ENCODE measurements at places on chromosomes 4 and X. TPM values are rescaled to one million over a fixed set of nuclear protein-coding genes. Genes with fewer than 3 reads are reported as not detected.

- DNase-seq: no peak
- H3K4me1 ChIP-seq: no peaks in the 10 kb centered on the region
- H3K27ac ChIP-seq: no peak overlapping the region
- H3K36me3 ChIP-seq: no peaks in the 10 kb centered on the region
These were observed 153.3 kb upstream of the TENT5D start for GRCh38 chrX:80266979-80267378.

DNA sequence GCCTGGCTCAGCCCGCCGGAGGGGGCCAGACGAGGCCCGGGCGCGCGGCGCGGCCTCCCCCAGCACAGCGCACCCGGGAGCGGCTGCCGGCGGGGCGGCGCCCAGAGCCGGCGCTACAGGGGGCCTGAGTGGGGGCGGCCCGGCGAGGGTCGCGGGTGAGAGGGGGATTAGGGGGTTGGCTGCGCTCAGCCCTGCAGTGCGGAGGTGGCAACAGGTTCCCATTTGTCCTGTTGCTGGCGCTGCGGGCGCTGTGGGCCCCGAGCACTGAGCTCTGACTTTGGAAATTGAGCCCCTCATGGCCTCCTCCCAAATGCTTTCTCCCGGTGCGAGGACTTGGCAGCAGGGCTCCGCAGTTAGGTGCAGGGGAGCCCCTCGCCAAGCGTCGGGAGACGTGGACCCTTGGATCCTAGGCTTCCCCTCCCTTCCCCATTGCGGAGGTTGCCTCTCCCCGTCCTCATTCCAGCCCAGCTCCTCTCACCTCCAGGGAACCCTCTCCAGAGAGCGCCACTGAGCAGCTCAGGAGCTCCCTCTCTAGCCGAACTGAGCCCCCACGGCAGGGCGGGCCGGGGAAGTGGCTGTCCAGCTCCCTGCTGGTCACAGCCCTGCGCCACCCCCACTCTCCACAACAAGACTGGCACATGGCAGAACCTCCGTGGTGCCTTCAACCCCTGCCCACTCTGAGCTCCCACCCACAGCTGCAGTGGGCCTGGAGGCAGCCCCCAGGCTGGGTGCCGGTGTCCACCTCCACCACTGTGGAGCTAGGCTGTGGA, 2.5 kb upstream of the DUSP9 start:
- DNase-seq: no peak
- H3K4me1 ChIP-seq: peaks cover 5% of the 10 kb centered on the region
- H3K4me3 ChIP-seq: no peak overlapping the region
- no peak overlapping the region for H3K27ac ChIP-seq
- H3K27me3 ChIP-seq: peaks cover 54% of the 10 kb centered on the region

- H3K4me1 ChIP-seq: peaks cover 67% of the 10 kb centered on the region
- peak overlapping the region; percentile 31 for H3K27ac ChIP-seq
- no peak overlapping the region for H3K4me3 ChIP-seq
- peaks cover 46% of the 10 kb centered on the region for H3K36me3 ChIP-seq
These were observed 73.3 kb downstream of the TMEM131L start for GRCh38 chr4:153539422-153539821.

- peaks cover 3% of the 10 kb centered on the region for H3K4me1 ChIP-seq
- DNase-seq: no peak
- no peaks in the 10 kb centered on the region for H3K27me3 ChIP-seq
- peaks cover 32% of the 10 kb centered on the region for H3K36me3 ChIP-seq
- peak overlapping the region; percentile 80 for H3K27ac ChIP-seq
- no peak overlapping the region for H3K4me3 ChIP-seq
These were observed 89.9 kb downstream of the EFHC2 start for GRCh38 chrX:44253575-44253942.

- no peak for DNase-seq
- H3K4me3 ChIP-seq: no peak overlapping the region
- no peaks in the 10 kb centered on the region for H3K36me3 ChIP-seq
- no peaks in the 10 kb centered on the region for H3K27me3 ChIP-seq
- no peak overlapping the region for H3K27ac ChIP-seq
- no peaks in the 10 kb centered on the region for H3K4me1 ChIP-seq
These were observed 285.9 kb downstream of the SLC7A11 start for GRCh38 chr4:137956256-137956655.

DNA sequence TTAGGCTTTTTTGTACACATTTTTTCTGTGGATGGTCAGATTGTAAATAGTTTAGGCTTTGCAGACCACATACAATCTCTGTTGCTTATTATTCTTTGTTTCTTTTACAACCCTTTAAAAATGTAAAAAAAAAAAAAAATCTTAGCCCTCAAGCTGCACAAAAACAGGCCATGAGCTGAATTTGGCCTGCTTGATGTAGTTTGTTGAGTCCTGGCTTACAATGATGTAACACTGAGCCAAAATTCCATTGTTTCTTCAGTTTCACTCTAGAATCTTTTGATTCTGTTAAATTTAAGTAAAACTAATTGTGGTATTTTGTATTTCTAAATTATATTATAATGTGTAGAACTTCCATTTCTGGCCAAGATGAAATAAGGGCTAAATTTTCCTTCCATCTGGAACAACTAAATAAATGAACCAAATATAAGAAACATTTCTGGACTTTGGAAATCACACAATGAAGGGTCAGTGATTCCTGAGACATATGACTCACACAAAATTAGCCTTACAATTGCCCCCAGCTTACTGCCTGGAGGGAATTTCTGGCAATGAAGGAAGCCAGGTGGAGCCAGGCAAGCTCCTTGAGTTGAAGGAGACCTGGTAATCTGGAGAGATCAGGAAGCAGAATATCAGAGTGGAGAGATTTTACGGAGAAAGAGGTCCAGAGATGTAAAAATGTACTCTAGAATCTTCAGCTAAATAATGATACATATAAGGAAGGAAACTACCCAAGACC, 29.8 kb downstream of the IQCM start:
- no peak overlapping the region for H3K4me3 ChIP-seq
- no peaks in the 10 kb centered on the region for H3K4me1 ChIP-seq
- H3K27me3 ChIP-seq: no peaks in the 10 kb centered on the region
- no peak overlapping the region for H3K27ac ChIP-seq
- no peak for DNase-seq

- no peaks in the 10 kb centered on the region for H3K27me3 ChIP-seq
- no peak for DNase-seq
- no peaks in the 10 kb centered on the region for H3K36me3 ChIP-seq
These were observed 1.4 kb upstream of the CT47C1 start for GRCh38 chrX:119071381-119071780.

- no peaks in the 10 kb centered on the region for H3K27me3 ChIP-seq
- no peak overlapping the region for H3K27ac ChIP-seq
- no peaks in the 10 kb centered on the region for H3K36me3 ChIP-seq
These were observed 647.5 kb upstream of the TENM3 start for GRCh38 chr4:181595716-181596115.

- DNase-seq: no peak
- no peak overlapping the region for H3K27ac ChIP-seq
- no peak overlapping the region for H3K4me3 ChIP-seq
- H3K36me3 ChIP-seq: no peaks in the 10 kb centered on the region
- H3K4me1 ChIP-seq: no peaks in the 10 kb centered on the region
These were observed 120.2 kb upstream of the WDFY3 start for GRCh38 chr4:85086721-85087120.

RAB39B gene
- 13.2 TPM for total RNA-seq

BEX3 gene
- 31.4 TPM for total RNA-seq

SH3RF1 gene
- total RNA-seq: 0.87 TPM

Data from activated naive CD8-positive, alpha-beta T cell treated with anti-CD3 and anti-CD28 coated beads for 36 hours (primary cell).